ENCODE measurements at places on chromosomes 16 and 17.

- DNase-seq, result peak; percentile 24
These were observed 36.8 kb downstream of the SRCIN1 start for GRCh38 chr17:38568845-38569510.

- no peak for DNase-seq
These were observed 28.7 kb downstream of the TMEM186 start for GRCh38 chr16:8768692-8769091.

- no peak for DNase-seq
These were observed 111.9 kb downstream of the CNTNAP4 start for GRCh38 chr16:76389126-76389525.

DNA sequence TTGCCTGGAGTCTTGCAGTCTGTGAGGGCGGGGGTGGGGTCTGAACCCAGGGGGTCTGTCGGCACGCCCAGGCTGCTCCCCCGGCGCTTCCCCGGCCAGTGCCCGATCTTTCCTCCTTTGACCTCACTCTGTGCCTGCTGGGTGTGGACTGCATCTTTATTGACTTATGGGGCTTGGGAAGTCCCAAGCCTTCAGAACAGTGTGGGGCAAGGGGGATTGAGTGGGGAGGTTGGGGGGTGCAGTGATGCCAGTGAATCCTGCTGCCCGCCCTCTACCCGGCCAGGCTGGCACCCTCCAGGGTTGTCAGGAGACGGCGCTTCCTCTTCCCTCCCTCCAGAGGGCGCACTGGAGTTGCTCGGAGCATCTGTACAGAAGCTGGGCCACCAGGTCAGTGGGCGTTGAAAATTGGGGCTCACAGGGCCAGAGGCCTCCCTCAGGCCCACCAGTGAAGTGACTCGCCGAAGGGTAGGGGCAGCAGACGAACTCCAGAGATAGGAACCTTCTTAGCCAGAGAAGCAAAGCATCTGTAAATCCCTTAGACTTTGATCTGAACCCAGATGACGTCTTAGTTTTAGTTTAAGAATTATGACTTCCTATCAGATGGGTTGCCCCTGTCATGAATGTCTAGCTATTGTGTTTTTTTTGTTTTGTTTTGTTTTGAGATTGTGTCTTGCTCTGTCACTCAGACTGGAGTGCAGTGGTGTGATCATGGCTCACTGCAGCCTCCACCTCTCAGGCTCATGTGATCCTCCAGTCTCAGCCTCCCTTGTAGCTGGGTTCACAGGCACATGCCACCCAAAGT is 184.8 kb upstream of the CIBAR2 start:
- peak; percentile 39 for DNase-seq

GRCh38 chr17:28657756-28658155 is 4.0 kb downstream of the SDF2 start:
- no peak for DNase-seq
